Activated CD8-positive, alpha-beta T cell treated with anti-CD3 and anti-CD28 coated beads for 36 hours (primary cell): ENCODE measurements at places on chromosomes 7 and 10.

- DNase-seq, result no peak
Measured at GRCh38 chr10:87752566-87752965, 65.5 kb downstream of the ATAD1 start.

DNA sequence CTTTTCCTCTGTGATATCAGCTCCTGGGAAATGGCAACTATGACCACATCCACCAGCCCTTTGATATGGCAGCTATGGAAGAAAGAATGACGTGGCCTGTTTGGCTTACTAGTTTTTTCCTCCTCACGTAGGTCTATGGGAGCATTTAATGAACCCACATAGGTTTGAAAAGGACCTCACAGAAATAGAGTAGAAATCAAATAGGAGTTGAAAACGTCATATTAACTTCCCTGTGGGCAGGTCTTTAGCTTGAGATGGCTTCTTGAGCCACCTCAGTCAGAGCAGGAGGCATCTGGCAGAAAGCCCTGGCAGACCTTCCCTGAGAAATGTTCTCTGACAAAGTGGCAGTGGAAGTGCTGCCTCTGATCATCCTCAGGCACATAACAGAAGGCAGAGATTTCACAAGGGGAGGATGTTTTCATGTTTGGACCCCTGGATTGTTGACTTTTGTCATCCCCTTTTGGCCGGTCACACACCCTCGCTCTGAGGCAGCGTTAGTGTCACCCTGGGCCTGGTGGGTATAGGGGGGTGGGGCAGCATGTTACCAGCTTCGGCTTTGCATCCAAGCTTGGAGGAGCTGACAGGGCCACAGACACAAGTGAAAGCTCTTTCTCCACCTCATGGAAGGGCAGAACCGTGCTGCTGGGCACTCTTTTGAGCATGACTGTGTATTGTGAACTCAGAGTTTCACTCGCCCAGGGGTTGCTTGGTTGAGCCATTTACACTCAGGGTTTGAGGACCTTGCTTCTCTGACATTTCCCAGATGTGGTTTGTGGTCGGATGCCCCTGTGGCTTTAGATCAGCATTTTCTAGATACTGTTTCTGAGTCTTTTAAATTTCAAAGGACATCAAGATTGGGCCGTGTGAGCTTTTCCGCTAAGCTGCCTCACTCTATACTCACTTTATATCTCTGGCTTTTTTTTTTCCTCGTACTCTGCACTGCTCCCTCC is 184.2 kb downstream of the STK31 start:
- peak; percentile 92 for DNase-seq

DNA sequence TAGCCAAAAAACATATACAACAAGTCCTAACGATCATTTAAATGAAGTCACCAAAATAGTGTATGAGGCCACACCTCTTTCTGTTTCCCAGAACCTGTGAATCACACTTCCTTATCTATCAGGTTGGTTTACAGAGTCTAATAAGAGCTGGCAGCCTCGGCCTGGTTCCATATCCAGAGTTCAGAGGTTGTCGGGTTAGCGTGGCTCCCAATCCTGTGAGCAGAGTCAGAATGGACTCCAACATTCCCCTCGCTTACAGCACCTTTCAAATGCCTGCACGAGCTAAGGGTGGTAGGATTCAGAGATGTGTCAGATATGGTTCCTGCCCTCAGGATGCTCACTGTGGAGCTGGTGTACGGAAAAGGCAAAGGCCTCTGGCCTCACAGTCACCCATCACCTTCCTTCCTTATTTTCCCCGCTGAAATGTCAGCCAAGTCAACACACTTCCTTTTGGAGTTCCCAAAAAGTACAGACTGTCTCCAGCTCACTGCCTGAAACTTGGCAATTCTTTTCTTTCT is 6.0 kb downstream of the IL15RA start:
- peak; percentile 45 for DNase-seq

- DNase-seq, result no peak
Measured at GRCh38 chr10:103479135-103479534, at the start of gene CALHM3. CALHM3 (minus strand) TSS chr10:103479240; CDS start chr10:103479032, 208 bp downstream.

DNA sequence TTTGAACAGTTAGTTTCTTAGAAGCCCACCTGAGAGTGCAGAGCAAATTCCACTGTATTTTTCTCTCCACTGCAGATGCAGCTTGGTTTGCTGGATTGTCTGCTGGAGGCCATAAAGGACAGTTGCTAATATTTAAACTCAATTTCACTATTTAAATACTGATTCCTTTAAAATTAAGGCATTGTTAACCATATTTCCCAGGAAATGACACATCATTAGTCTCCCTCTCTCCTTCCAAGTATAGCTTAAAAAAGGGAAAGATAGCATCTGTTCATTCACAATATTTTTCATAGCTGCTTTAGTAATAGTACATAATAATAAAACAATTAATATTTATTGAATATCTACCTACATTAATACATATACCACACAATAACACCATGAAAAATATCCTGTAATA is 252.9 kb downstream of the HGF start:
- no peak for DNase-seq

- DNase-seq, result peak; percentile 78
Measured at GRCh38 chr7:3106361-3106826, 62.7 kb upstream of the CARD11 start.
